ENCODE measurements at places on chromosomes 11 and 22.
A peak's percentile ranks its signal among the peaks of the same experiment; 100 is the strongest.

GRCh38 chr11:20134991-20135736 is 25.1 kb downstream of the DBX1 start:
- no peak for DNase-seq

DNA sequence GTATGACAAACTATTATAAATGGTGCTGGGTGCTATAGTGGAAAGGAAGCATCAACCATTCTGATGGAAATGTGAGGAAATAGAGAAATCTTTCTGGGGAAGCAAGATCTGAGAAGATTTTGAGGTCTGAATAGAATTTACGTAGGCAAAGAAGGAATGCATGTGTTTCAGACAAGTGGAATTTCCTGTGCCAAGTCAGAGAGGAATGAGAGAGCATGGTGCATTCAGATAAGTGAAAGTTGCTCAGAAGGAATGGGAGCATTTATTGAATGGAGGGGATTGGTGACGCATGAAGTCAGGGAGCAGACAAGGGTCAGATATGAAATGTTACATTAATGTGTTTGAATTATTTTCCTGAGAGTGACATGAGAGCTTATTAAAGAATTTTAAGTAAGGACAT is 725.5 kb downstream of the METTL15 start:
- peak; percentile 84 for DNase-seq

DNA sequence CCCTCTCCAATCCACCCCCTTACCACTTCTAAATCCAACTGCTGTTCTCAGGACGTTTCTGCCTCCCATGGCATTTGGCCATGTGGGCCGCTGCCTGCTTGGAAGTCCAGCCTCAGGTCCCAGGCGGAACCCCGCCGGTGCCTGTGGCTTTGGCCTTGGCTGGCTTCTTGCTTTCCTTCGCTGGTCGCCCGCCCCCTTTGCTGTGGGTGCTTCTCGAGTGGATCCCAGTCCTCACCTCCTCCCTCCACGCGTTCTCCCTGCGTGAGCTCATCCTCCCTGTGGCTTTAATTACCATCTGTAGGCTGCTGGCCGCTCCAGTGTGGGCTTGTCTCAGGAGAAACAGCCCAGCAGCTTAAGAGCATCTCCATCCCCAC is 111.7 kb downstream of the NECTIN1 start:
- DNase-seq: no peak

DNA sequence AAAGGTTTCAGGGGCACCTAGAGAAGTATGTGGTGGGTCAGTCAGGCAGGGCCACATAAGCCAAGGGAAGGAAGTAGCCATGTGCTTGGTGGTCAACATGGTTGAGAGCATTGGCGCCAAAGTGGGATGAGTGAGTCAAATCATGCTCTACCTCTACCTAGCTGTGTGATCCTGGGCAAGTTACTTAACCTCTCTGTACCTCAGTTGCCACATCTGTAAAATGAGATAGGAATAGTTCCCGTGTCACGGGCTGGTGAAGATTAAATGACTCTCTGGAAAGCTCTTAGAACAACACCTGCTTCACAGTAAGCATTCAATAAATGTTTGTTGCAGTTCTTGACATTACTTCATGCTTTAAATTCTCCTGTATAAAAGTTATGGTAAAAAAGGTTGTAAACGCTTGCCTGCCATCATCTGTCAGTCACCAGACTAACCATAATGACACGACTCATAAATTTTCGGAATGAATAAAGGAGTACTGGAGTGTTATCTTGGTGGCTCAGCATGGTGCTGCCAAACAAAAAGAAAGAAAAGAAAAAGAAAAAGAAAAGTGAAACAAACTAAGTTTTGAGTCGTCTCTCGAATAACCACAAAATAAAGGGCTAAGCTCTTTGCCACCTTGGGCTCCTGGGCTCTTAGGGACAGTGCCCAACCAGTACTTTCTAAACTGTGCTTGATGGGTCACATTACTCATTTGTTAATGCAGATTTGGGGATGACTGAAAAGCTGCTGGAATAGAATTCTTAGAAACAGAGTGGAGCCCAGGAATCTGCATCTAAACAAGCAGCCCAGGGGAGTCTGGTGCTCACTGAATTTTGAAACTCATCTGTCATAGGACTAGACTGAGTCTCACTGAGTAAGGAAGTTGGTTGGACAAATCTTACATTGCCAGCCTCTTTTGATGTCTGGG is 107.6 kb downstream of the LDLRAD3 start:
- DNase-seq: no peak

DNA sequence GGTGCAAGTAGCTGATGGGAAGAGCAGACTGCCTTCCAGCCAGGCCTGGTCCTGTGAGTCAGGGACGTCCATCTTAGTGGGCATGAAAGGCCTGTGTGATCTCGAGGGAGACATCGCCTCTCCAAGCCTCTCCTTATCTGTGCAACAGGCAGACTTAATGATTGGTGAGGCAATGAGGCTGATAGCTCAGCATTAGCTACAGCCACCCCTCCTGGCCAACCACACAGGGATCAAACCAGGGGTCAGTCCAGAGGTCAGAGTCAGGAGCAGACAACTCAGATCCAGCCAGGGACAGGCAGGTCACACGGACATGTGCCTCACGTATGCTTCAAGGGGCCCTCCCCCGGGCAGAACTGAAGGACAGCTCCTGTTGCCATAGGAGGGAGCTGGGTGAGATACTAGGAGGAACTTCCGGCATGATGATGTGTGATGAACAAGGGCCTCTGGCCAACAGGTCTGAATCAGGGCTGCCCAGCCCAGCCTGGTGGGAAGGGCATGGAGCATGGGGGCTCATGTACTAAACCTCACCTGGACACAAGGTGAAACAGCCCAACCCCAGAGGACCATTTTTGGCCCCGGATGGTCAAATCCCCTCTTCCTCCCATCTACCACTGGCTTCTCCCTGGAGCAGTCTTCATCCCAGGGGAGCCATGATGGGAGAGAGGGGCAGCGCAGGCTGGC is 2.8 kb upstream of the APOC3 start:
- no peak for DNase-seq

GRCh38 chr11:100525635-100526034 is 161.5 kb upstream of the ARHGAP42 start:
- DNase-seq: no peak

GRCh38 chr11:33907421-33907820 is 15.5 kb upstream of the LMO2 start:
- no peak for DNase-seq

DNA sequence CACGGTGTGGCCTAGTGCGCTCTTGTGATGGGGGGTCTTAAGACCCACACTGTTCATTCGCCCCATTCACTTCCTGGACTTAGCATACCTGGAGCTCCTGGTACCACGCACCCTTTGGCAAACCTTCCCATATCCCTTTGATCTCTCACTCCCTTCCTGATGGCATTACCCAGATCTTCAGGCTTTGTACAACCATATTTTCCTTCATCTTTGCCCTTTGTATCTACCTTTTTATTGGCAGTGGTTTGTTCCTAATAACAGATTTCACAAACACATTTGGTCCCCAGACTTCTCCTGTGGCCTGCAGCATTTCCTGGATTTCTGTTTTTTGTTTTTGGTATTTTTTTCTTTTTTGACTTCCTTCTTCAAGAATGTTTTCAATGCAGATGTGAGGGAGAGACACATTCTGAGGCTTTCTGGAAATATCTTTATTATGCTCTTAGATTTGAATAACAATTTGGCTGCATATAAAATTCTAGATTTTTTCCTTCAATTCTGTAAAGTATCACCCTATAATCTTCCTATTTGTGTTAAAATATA is 16.1 kb upstream of the IFITM3 start:
- no peak for DNase-seq

- no peak for DNase-seq
Observed at GRCh38 chr11:133966172-133966651, 9.4 kb upstream of the IGSF9B start.
